ENCODE measurements at places on chromosomes 3 and 15.

DNA sequence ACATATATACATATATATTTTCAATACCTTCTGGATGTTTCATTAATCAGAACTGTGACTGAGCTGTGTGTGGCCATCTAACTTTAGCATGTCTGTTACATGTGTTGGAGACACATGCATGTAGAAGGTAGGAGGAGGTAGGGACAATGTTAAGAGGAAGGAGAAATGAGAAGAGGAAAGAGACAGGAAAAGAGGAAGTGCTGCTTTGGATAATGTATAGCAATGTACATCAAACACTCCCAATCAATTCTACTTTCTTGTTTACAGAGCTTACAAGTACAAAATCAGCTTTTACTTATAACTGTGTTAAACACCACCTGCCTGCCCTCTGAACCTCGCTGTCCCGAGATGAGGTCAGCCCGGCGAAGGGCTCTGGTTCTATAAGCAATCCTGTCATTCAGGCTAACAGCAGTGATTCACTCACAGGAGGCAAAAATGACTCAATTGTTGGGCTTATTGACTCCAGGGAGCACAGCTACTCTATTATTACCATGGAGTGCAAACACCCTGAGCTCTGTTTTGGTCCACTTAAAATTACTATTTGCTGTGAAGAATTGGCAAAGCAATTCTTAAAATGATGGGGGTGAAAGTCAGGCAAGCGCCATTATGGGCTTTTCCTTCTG, 188.9 kb downstream of the MEIS2 start:
- DNase-seq: no peak

GRCh38 chr3:197749315-197749600, 425 bp upstream of the FYTTD1 start:
- peak; percentile 36 for DNase-seq

- DNase-seq: no peak
These were observed 5.3 kb upstream of the BCL6 start for GRCh38 chr3:187750513-187751123.

GRCh38 chr3:53236112-53236841, 19.5 kb downstream of the TKT start:
- peak; percentile 68 for DNase-seq

DNA sequence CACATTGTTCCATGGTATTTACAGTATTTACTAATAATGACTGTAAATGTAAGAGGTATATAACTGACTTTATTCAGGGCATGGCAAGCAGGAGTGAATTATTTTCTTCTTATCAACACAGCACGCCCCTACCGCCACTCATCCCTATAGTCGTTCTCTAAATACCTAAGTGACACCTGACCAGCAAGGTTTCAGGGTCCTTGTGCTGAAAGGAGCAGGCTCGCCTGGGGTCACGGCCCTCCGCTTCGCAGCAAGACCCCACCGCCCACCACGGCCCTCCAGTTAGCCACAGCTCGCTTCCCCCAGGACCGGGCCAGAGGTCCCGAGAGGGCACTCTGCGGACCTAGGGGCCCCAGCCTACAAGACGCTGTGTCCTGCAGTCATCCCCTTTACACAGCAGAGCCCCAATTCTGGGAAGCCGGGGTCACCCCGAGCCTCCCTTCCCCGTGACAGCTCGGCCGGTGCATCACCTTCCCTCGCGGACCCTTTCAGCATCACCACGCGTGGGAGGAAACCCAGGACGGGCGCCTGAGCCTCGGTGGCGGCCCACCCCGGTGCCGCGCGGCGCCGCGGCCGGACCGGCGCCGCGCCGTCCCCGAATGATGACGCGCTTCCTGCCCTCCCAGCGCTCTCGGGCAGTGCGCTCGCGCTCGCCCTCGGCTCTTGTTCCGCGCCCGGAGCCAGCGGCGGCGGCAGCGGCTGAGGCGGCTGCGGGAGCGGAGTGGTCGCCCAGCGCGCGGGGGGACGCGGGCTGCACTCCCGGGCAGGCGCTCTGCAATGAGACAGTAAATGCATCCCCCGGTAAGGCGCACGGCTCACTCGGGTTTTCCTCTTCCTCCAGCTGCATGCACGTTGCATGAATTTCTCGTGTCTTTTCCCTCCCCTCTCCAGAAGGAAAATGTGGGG, 225.1 kb upstream of the C2CD4B start:
- no peak for DNase-seq

GRCh38 chr15:42820811-42821210, 83.9 kb upstream of the CDAN1 start:
- DNase-seq: no peak

GRCh38 chr3:31659246-31659645, 126.5 kb downstream of the STT3B start:
- no peak for DNase-seq

- no peak for DNase-seq
These were observed 18.1 kb downstream of the CHSY1 start for GRCh38 chr15:101233651-101234280.

GRCh38 chr3:137762674-137763593, 1.2 kb upstream of the SOX14 start:
- DNase-seq: no peak

GRCh38 chr3:192851821-192852372, 65.8 kb downstream of the MB21D2 start:
- DNase-seq: no peak

DNA sequence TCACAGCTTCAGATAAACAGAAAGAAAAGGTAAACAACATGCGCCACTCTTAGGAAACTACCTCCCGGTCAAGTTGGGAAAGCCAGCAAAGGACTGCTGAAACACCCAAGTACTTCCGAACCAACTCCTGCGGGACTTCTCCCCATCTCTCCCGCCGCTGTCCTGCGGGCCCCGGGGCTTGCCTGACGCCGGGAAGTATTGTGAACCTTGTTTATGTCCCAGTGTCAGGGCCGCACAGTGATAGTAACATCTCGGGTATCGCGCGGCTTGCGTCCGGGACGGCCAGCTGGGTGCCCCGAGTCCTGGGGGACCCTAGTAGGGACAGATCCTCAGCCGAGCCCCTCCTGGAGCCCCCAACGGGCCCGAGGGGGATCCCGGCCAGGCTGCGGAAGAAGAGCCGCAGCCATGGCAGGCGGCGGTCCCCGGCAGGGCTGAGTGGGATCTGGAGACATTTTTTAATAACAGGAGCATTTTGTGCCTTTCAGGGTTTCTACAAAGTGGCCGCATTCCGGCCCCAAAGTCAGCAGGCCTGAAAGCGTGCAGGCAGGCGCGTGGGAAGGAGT, 756 bp downstream of the CLPX start:
- DNase-seq: no peak

GRCh38 chr3:44330444-44330843, 8.1 kb upstream of the TCAIM start:
- no peak for DNase-seq

- DNase-seq: no peak
These were observed 19.2 kb downstream of the GRIP2 start for GRCh38 chr3:14520967-14521366.

GRCh38 chr15:31062911-31063310, 38.6 kb downstream of the TRPM1 start:
- no peak for DNase-seq

DNA sequence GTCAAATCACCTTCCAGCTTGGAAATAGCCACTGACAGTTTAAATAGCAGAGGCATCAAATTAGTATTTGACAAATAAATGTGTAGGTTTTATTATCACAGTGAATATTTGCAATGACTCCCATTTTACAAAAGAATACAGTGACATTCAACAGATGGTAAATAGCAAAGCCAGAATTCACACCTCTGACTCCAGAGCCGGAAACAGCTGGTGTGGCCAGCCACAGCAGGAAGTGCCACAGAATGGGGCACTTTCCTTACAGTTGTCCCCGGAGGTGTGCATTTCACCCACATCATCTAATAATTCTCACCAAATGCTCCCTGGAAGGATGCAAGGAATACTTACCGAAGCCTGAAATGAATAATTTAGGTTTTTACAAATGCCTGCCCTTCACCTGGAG, 295.7 kb upstream of the WNT5A start:
- DNase-seq: no peak

- no peak for DNase-seq
These were observed 131.2 kb downstream of the CD47 start for GRCh38 chr3:107959550-107960154.

GRCh38 chr15:28178290-28178689, 79.2 kb upstream of the OCA2 start:
- no peak for DNase-seq

- no peak for DNase-seq
These were observed 114.9 kb upstream of the MLF1 start for GRCh38 chr3:158456114-158456513.

DNA sequence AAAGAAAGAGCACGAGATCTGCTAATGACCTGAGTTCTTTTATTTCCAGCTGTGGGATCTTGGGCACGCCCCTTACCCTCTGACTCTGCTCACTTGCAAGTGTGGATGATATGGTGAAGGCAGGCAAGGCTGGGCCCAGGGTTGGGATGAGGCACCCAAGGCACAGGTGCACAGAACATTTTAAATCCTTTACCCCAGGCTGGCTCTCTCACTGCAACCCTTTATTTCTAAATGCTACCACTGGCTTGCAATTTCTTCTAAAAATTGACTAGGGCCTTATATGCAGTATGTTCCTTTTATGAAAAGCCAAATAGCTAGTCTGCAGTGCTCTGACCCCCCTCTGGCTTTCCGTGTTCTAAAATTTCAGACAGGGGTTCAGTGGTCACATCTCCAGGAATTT, 237.7 kb downstream of the VPS13C start:
- DNase-seq: no peak

DNA sequence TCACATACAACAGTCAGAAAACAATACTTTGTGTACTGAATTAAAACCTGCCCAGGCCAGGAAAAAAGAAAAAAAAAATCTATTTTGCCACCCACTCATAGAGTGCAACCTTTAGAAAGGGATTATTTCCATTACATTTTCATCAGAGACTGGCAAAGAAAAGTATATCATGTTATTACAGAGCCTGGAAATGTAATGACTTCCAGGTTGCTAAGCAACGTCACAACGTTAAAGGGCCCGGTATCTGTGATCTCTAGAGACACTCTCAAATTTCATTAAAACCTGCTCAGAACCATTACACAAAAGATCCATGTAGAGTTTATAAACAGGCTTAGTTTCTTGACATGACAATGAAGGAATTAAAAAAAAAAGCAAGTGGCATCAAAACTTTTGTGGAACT, 170.5 kb downstream of the CTNNB1 start:
- DNase-seq: no peak

- DNase-seq: no peak
These were observed 115.9 kb downstream of the ABI3BP start for GRCh38 chr3:100877286-100877685.

GRCh38 chr3:182730675-182731042, 62.6 kb upstream of the ATP11B start:
- DNase-seq: no peak

DNA sequence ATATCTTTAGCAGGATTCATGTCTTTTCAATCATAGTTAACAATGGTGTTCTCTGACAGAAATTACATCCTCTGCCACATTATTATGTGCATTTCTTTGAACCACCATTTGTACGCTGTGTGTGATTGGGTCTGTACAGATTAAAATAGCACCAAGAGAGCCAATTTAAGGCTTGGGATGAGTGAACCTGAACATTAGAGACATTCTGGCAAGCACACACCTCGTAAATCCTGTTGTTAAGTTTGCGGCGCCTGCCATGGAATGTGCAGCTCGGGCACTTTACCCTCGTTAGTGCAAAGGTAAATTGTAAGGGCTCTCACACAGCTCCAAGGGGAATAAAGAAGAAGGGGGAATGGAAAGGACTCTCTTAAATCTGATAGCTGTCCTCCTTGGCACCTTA, 482.4 kb upstream of the DPPA4 start:
- DNase-seq: no peak

DNA sequence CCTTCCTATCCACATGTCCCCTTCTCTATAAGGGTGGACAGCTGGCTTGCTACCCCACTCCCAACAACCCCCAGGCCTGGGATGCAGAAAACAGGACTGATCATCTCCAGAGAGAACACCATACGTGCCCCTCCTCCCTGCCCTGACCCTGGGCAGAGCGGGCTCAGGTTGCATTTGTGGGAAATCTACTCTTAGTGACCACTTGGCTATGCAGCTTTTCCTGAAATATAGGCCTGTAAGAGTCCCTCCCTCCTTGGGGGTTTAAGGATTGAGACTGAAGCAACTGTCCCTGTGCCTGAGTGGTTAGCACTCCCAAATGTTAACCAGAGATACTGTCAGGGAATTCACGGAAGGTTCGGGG, 11.7 kb downstream of the SH2D7 start:
- DNase-seq: no peak

DNA sequence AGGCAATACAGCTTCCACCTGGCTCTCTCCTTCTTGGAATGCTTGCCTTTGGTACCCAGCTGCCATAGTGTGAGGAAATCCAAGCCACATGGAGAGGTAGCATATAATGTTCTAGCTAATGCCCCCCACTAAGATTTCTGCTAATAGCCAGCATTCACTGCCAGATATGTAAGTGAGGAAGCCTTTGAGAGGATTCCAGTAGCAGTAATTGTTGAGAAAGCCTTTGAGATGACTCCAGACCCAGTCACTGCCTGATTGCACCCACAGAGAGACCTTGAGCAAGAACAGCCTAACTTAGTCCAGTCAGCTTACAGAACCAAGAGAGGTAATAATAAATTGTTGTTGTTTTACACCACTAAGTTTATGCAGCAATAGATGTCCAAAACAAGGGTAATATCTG, 63.1 kb downstream of the STRIT1 start:
- no peak for DNase-seq

GRCh38 chr3:72185549-72186399, 400.8 kb upstream of the PROK2 start:
- no peak for DNase-seq

DNA sequence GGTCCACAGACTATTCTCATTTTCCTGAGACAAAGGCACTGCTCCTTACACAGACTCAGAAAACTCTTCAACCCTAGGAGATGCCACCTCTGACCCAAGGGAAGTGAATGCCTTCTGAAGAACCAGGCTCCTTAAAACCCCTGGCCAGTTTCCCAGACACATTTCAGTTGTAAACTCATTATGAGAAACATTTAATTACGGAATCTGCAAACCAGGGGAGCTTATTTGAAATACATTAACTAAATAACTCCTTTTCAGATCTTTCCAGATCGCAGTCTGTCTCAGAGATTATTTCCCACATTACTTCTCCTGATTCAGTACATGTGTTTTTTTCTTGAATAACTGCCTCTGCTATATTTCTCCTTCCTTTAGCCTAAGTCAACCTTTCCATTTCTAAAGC, 17.6 kb downstream of the MYO5A start:
- DNase-seq: no peak

GRCh38 chr3:45347315-45348000, 40.9 kb upstream of the LARS2 start:
- no peak for DNase-seq

- DNase-seq: no peak
These were observed 19.3 kb upstream of the CHD2 start for GRCh38 chr15:92880796-92881195.

Data from GF-D8 (cell line).